ENCODE measurements at places on chromosomes 2 and 18.

DNA sequence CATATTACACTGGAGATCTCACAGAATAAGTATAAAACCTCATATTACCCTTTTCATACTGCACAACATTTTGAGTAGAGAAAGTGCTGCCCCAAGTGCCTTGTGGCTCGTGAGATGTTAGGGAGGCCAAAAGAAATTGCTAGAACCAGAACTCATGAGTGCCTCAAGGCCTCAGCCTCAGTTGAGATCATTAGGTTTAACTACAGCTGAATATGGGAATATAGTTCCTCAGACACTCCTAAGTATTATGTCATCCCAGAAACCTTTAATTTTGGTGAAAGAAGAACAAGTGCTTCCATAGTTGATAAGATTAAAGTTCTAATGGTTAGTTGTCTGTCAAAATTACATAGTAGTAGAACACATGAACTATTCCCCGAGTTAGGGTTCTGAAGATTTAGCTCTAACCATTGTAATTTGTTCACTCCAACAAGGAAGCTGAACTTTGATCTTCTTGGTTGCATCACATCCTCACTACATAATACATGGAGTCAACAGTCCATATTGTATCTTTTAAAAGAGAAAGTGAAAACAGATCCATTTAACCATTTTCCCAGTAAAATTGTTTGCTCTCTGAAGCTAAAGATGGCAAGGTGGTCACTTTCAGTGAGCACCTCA is 9.6 kb upstream of the AQP4 start:
- DNase-seq = no peak

DNA sequence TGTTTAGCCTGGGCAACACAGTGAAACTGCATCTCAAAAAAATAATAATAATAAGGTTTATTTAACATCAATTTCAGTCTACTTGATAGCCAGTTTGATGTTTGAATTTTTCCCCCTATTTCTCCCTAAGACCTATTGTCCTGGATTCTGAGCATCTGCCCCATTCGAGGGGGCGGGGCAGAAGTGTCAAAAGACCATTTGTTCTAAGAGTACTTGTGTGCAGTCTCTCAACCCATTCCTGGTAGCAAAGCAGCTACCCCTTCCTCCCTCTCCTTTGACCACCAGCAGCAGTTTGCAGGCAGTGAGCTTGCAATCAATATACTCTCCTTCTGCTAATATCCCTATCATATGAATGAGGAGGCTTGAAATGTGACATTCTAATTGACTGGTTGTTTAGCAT is 71.9 kb downstream of the VWC2L start:
- no peak for DNase-seq

GRCh38 chr18:35495536-35496314 is 2.0 kb downstream of the INO80C start:
- no peak for DNase-seq

DNA sequence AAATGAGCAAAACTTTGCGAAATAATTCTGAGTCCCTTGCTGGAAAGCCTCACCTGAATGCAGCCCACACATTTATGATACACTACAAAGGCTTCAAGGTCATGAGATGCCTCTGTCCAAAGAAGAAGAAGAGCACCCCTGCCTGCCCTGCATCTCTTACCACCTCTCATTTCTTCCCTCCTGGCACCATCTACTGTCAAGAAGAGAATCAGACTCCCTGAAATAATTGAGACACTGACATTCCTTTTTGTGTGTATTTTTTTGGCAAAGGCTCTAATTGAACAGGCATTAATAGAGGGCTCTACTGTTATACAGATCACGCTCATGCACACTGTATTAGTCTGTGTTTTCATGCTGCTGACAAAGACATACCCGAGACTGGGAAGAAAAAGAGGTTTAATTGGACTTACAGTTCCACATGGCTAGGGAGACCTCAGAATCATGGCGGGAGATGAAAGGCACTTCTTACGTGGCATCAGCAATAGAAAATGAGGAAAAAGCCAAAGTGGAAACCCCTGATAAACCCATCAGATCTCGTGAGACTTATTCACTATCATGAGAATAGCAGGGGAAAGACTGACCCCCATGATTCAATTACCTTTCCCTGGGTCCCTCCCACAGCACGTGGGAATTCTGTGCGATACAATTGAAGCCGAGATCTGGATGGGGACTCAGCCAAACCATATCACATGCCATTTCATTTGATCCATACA is 176.3 kb downstream of the ALPK2 start:
- no peak for DNase-seq

GRCh38 chr2:74278176-74278575 is 65.0 kb downstream of the SLC4A5 start:
- no peak for DNase-seq

- DNase-seq = no peak
These were observed 3.5 kb upstream of the LAPTM4A start for GRCh38 chr2:20054931-20055330.

GRCh38 chr2:209368914-209369313 is 54.9 kb upstream of the MAP2 start:
- DNase-seq = no peak

DNA sequence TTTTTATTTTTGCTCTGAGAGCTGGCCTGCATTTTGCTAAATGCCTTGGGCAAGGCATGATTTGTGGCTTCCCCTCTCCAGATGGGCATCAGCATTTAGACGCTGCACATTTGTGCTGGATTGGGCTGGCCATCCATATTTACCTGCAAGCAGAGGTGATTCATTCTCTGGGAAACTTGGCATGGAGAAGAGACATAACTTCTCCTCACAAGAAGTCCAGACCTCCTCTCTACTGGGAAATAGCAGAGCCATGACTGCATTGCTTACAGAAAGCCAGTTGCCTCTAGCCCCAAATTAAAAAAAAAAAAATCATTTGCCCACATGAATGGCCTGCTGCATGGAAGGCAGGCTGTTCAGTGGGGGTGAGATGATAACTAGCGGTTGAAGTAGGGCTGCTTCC is 120.1 kb downstream of the ACTR3 start:
- no peak for DNase-seq

- DNase-seq = no peak
These were observed 4.9 kb downstream of the DAW1 start for GRCh38 chr2:227876300-227876801.

DNA sequence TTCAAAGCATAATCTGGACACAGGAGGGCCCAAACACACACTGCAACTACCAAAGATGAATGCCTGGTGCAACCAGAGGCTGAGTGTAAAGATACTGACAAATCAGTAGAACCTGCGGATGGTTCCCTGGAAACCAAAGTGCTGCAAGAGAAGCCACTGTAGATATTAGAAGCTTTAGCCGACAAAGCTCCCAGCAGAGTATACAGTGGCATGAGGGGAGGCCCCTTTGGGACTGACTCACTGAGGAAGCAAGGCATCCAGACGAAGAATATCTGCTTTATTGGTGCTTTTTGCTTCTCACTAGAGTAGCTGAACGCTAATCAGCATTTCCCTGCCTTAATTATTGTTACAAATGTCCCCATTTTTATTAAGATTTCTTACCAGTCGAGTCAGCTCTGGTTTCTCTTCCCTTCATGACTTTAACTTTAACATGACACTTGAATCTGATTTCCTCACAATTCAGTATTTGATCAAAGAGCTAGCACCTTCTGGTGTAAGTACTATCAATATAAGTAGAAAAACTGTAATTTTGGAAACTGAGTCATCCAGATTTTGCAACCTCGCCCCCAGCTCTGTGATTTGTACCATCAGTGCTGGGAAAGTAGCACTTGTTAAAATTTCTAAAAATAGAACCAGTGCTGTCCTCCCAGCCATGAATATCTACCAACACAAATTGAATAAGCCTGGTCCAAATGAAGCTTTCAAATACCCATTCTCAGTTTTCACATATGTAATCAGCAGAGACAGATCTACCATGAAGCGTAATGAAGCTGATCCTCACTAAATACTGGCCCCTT is 34.2 kb downstream of the FIGN start:
- DNase-seq = no peak

- no peak for DNase-seq
These were observed 321.1 kb downstream of the PIK3C3 start for GRCh38 chr18:42275949-42276730.

DNA sequence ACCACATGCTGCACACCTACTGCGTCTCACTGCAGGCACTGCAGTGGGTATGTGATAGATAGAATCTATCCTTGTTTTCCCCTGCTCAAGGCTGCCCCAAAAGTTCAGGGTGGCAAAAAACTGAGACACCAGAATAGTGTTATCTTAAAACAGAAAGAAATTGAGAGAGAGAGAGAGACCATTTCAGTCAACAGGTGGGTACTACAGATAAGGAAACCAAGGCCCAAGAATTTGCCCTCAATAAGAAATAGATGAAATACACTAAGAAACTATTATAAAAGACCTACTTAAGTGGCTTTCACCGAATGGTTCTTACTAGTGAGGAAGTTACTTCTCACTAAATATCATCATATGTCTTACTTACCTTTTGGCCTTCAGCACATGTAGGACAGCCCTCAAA is 27.9 kb downstream of the EPG5 start:
- DNase-seq = no peak

DNA sequence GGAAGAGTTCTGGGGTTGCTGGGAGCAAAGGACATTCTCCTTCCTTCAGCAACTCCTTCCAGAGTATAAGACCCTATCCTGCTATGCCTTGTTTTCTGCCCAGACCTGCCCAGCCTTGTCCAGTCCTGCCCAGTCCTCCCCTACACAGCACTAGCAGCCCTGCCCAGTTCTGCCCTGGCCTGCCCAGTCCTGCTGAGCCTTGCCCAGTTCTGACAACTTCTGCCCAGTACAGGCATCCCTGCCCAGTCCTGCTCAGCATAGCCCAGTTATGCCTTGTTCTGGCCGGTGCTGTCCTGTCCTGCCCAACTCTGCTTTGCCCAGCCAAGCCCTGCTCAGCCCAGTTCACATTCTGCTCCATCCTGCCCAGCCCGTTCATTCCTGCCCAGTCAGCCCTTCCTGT is 44.9 kb upstream of the ALK start:
- DNase-seq = no peak

DNA sequence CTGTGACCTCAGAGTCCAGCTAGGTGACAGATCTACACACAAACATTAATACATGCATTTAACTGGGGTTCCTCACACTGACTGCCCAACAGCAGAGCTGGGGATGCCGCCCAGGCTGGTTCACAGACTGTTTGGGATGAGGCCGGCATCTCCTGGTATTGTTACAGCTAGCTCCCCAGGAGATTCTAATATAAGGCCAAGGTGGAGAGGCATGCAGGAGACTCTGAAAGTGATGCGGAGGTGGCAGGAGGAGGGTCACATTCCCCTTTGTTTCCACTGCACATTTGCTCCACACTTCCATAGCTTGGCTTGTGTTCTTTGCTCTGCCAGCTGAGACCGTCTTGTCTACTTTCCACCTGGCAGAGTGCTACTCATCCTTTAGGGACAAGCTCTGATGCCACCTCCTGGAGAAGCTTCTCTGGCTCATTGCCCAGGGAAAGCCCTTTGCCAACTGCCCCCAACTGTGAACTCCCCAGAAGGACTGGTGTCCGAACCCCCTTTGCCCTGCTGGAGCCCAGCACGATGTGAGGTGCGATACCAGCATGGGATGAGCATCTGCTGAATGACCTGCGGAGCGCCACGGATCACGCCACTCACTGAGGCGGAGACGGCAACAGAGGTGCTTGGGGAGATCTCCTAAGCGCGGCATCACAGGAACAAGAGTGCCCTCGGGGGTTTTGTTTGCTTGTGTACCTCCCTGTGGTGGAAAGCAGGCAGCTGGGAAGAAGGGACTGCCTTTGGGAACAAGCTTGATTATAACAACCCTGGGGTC is 88.8 kb downstream of the UXS1 start:
- DNase-seq = no peak

GRCh38 chr2:219497495-219498279 is 1.0 kb upstream of the GMPPA start:
- DNase-seq = no peak

- DNase-seq = no peak
These were observed 362.2 kb upstream of the KCNH7 start for GRCh38 chr2:163200741-163201140.

DNA sequence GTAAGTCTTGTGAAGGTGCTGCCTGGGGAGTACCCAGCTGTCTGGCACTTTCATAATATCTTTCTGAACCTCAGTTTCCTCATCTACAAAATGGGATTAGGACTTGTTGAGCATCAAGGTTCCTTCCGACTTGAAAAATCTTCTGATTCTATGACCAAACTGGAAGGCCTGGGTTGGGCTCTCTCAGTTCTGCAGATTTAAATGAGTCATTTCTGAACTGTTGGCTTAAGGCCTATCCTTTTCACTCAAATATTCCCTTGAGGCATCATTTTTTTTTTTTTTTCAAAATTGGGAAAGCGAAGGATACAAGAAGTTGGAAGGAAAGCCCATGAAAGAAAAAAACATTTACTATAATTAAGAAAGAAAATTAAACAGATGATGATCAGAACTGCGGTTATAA is 40.8 kb upstream of the CYP1B1 start:
- DNase-seq = no peak

- no peak for DNase-seq
These were observed 104.3 kb downstream of the CSRNP3 start for GRCh38 chr2:165573534-165574461.

GRCh38 chr2:236853585-236854051 is 232.1 kb upstream of the COPS8 start:
- no peak for DNase-seq

GRCh38 chr2:41896186-41896846 is 151.5 kb upstream of the PKDCC start:
- DNase-seq = no peak

DNA sequence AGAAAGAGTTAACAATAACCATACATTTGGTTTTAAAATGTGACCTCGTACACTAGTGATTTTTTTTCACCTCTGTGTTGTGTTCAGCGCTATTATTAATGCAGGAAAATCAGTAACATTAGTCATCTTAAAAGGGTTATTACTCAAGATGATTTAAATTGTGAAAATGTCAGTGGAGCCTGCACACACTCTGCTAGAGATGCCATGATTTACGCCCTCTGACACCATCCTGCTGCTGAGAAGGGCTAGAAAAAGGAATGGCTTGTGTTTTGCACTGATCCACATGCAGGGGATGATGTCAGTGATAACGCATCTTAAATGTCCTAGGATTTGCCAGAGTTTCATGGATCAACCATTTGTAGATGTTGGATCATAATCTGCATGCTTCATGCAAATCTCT is 121.3 kb upstream of the BOD1L2 start:
- no peak for DNase-seq

- no peak for DNase-seq
These were observed 257.0 kb downstream of the MREG start for GRCh38 chr2:215756346-215756730.

DNA sequence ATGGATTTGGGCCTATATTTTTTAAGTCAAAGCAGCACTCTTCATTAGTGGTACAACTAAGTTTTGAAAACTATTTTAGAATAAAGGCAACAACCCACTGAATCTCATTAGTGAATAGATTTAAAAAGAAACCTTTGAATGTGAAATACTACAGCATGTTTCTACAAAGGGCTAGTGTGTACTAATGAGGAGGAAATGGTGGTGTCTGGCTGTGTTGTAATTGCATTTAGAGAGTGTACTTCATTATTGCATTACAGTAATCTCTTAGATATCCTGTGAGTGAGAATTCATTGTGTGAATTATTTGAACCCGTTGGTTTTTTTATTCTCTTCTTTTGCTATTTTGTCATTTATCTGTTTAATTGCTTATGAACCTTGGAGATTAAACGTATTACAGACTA is 575.4 kb upstream of the FAM98A start:
- no peak for DNase-seq

GRCh38 chr2:44974064-44974715 is 32.7 kb downstream of the SIX3 start:
- DNase-seq = no peak
